ENCODE measurements at places on chromosomes 16 and 17.

DNA sequence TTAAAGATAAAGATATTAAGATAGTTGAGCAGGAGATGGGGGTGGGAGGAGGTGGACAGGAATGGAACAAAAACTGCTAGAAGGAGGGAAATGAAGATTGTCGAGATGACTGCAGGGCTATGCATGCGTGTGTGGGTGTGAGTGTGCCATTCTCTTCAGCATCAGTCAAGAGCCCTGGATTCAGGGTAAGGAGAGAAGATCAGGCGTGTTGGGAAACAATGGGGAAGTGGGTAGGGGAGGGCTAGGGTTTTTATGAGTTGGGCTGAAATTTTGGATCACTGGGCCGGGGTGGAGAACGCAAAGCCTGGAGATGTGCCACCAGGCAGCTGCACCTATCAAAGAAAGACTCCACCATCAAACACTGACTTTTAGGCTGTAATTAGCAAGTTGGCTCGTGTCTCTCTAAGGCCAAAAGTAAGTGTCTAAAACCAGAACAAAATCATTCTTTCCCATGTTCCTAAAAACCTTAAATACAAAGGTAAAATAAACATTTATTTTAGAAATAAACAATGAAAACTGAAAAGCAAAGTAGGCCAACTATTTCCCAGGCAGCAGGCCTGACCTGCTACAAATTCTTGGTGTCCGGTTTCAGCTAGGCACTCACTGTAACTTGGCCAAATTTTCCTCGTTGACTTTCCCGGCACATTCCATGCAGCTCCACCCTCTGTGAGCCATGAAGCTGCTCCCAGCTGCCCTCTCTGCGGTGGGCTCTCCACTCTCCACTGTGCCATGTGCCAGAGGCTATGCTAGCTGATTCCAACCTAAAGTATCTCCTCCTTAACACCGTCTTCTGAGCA is 4.2 kb downstream of the CDRT4 start:
- no peak for DNase-seq

- DNase-seq, result no peak
Observed at GRCh38 chr17:26775219-26775822, 518.6 kb upstream of the WSB1 start.

GRCh38 chr16:28990375-28991040 is 5.7 kb downstream of the LAT start:
- DNase-seq, result no peak

GRCh38 chr17:45118691-45119090 is 13.6 kb downstream of the PLCD3 start:
- no peak for DNase-seq

GRCh38 chr17:67725373-67725791 is 7.6 kb downstream of the NOL11 start:
- no peak for DNase-seq

GRCh38 chr16:86378831-86379504 is 131.4 kb upstream of the FOXF1 start:
- DNase-seq, result no peak

DNA sequence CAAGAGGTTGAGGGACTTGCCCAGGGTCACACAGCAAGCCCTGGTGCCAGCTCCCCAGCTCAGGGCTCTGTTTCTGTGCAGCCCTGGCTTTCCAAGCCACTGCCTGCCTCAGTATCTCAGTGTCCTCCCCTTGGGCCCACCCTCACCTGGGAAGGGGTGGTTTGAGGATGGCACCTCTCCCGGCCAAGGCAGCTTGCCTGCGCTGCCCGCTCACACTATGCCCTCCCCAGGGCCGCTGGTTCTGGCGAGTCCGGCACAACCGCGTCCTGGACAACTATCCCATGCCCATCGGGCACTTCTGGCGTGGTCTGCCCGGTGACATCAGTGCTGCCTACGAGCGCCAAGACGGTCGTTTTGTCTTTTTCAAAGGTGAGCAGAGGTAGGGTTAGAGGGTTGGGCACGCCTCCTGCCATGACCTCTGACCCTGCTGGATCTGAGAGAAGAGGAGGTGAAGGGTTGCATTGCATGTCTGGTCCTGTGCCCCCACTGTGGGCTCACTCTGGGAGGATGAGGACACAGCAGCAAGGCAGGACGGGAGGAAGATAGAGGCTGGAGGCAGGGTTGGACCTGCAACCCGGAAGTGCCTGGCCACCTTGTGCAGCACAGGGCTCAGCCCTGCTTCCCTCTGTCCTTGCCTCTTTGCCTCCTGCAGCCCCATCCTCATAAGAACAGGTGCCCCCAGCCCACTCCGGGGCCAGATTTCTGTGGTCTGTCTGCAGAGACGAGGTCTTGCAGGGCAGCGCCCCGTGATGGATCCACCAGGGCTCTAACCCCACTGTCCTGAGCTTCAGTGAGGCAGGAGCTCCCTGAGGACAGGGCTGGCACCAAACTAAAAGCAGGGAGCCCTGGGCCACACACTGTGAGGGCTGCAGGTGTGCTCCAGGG is 16.7 kb downstream of the MMP15 start:
- DNase-seq, result no peak

- DNase-seq, result no peak
Observed at GRCh38 chr17:70239391-70239826, 70.1 kb downstream of the KCNJ2 start.

DNA sequence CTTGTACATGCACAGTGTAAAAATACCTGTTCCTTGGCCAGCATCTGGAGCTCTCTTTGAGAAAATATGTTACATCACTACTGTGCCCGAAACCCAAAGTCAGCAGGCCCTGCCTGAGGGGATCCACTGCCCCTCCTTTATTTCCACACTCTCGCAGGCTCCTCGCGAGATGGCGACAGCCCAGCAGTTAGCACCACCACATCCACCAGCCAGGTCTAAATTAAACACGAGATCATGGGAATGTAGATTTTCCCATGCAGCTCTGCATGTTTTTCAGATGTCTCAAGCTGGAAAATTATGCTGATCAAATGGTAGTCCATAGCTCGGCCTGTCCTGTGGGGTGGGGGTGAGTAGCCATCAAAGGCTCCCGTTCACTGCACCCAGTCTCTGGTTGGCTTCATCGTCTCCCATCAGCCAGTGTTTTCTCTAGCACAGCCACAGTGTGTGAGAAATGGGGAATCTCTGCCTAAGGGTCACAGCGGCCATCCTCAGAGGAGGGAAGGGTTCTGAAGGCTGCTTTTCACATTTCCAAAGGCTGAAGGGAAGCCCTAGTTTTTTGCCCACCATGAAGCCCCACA is 34.7 kb downstream of the EPN2 start:
- DNase-seq, result no peak

DNA sequence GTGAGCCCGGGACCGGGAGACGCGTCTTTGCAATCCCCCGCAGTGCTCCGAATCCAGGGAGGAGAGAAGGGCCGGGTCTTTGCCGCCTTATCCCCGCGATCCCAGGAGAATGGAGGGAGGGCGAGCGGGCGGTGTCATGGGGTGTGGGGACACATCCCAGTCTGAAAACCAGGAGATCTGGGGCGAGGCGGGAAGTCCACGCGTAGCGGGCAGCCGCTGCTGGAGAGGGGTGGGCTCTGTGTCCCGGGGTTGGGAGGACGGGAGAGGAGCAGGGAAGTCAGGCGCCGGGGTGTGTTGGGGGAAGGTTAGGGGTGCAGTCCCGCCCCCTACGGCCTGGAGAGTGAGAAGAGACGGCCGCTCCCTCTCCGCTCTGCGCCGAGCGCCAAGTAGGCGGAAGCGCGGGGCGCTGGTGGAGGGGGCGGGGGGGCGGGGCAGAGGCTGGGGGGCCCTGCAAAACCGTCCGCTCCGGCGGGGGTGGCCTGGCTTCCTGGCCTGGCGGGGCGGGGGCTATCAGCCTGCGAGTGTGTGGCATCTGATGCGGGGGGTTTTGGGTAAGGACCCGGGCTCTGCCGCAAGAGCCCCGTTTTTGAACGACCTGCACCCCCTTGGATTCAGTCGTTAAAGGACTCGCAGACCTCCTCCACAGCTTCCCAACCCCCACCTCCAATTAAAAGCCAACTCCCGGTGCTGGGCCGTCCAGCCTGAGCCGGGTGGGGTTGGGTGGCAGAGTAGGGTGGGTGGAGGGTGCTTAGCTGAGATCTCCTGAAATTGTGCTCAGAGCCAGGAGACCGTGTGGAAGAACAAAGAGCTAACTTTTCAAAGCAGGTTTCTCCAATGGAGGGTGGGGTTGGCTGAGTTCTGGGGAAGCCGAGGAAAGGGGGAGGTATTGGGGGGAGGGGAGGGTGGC is 654 bp downstream of the LASP1 start:
- DNase-seq, result peak; percentile 46

- no peak for DNase-seq
Observed at GRCh38 chr17:35786941-35787432, 8.5 kb downstream of the MMP28 start.

DNA sequence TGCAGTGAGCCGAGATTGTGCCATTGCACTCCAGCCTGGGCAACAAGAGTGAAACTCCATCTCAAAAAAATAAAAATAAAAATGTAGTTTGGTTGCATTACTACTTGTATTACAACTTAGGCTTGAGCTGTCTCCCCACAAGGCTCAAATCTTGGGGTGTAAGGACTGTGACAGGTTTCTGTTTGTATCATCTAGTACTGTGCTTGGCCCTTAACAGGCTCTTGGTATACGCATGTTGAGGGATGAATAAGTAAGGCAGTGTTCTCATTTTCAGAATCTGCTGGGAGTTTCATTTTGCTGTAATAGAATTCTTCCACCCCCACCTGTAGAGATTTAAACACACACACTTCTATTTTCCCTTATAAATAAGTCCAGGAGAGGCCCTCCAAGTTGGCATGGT is 289.4 kb upstream of the EEF2KMT start:
- DNase-seq, result no peak

- no peak for DNase-seq
Observed at GRCh38 chr16:87058728-87059250, 258.4 kb downstream of the C16orf95 start.

DNA sequence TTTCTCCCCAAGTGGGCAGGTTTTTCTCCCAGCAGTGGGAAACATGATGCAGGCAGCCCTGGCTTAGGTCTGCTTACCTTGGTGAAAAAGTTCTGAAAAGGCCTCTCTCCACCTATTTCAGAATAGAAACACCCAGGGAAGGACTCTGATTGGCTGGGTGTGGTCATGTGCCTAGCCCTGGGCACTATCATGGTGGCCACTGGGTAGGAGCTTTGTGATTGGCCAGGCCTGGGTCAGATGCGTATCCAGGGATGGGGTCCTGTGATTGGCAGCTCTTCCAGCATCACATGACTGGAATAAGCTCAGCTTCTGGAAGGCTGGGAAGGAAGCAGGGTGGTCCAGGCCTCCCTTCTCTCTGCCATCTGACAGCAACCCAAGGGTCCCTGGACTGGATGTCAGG is 53.5 kb downstream of the ZDHHC7 start:
- DNase-seq, result no peak

DNA sequence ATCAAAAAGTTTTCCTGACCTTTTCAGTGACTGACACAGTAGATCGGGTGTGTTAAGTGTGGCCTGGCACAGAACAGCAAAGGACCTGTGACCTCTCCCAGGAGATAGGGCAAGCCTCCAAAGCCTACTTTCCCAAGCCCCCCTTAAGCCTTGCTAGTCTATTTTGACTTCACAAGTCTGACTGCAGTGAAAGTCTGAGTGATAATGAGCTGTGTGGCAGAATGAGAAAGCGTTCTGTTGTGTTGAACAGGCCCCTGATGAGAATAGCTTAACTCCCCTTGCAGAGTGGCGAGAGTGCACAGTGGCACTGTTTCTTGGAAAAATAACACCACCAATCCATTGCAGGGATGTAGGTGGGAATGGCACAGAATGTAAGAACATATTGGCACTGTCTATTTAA is 32.8 kb downstream of the MMD start:
- DNase-seq, result no peak

DNA sequence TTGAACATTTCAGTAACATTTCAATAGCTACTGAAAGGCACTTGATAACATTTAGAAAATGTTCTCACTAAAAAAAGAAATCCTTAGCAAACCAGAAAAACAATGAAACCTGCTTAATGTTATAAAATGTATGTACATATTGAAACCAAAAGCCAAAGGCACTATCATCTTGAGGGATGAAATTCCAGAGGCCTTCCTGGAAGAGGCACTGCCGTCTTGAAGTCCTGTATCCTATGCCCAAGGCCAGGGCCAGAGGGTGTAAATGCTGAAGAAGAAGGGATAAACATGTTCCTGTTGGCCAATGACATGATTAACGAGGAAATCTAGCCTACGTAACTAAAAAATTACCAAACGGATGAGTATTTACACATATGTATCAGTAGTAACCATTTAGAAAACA is 57.0 kb upstream of the DNAH17 start:
- no peak for DNase-seq

DNA sequence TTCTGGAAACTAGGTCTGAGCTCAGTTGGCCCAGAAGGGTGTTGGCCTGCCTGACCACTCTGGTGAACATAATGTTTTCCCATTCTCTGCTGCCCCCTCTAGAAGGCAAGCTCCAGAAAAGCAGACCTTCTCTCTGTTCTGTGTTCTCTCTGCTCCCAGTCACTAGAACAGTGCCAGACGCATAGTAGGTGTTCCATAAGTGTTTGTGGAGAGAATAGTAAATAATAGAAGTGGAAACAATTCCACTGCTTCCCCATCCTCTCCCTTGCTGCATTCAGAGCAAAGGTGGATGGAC is 32.2 kb upstream of the ETV4 start:
- no peak for DNase-seq

DNA sequence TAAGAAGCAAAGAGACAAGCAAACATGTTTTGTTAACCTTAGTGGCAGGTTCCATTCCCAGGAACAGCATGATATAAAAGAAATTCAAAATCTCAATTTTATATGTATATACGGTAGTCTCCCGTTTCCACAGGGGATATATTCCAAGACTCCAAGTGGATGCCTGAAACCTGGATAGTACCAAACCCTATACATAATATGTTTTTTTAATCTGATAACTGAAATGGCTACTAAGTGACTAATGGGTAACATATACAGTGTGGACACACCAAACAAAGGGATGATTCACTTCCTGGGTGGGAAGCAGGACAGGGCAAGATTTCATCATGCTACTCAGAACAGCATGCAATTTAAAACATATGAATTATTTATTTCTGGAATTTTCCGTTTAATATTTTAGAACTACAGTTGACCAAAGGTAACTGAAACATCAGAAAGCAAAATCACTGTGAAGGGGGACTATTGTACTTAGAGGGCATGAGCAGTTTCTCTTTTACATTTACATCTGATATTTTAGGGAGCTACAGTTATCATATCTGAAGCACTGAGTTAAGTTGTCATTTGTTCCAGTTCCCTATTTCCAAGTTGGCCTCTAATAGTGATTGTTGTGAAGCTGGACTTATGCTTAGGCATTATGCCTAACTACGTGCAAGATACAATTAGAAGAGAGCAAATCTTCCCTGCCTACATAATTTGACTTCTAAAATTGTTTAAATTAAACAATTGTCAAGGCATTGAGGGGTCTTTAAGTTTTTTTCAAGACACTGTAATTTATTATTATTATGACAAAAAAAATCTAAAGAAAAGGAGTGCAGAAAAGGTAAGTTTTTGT is 34.1 kb upstream of the ABCA6 start:
- no peak for DNase-seq

GRCh38 chr17:69134112-69134511 is 7.6 kb downstream of the ABCA6 start:
- DNase-seq, result no peak

DNA sequence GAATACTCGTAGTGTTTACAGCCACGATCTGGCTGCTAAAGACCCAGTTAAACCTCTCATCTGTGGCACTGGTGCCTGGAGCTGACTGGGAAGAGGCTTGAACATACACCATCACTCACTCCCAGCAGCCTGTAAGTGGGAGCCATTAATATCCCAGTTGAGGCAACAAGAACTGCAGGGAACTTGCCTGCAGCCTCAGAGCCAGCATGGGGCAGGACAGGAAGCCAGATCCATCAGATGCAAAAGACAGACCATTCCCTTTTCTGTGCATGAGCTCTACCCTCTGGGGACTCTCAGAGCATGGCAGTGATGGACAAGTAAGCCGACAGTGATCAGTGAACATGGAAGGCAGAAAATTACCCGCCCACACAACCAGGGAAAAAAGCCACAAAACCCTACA is 91.8 kb downstream of the TMEM132E start:
- DNase-seq, result no peak
